ENCODE measurements at places on chromosomes 12 and 14. TPM values are rescaled to one million over a fixed set of nuclear protein-coding genes. Genes with fewer than 3 reads are reported as not detected.

DNA sequence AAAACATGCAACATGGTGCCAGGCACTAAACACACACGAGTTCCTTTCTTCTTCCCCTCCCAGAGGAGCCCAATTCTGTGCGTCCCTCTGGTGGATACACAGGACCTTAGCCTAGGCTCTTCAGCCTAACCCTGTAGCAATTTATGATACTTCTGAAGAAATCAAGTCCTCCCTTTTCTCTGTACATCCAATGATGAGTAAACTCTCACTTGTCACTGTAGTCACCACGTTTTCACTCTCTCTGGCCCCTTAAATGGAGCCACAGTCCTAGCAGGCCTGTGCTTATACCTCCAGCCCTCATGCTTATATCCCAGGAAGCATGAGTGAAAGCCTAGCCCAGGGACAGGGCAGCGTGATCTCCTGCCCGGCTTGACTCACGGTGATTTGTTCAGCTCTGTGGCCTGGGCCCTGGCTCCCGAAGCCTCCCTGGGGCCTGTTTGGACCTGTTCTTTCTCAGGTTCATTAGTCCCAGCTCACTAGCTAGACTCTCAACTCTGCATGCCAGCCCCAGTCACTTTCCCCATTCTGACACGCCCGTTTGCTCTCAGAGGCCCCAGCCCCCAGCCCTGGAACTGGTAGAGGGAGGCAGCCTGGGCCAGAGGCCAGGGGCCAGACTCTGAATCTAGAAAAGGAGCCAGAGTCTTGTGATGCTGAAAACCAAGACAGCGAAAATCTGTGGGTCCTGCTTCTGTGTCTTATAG lies 24.1 kb upstream of the PLEKHG3 start:
- no peak for DNase-seq

CEBPE gene
- total RNA-seq: 0.11 TPM

GRCh38 chr14:32941668-32942065 lies 3.0 kb downstream of the NPAS3 start:
- no peak for DNase-seq

ITGA7 gene
- 217 TPM for total RNA-seq

GRCh38 chr12:89468648-89469326 lies 55.8 kb downstream of the GALNT4 start:
- DNase-seq: no peak

DNA sequence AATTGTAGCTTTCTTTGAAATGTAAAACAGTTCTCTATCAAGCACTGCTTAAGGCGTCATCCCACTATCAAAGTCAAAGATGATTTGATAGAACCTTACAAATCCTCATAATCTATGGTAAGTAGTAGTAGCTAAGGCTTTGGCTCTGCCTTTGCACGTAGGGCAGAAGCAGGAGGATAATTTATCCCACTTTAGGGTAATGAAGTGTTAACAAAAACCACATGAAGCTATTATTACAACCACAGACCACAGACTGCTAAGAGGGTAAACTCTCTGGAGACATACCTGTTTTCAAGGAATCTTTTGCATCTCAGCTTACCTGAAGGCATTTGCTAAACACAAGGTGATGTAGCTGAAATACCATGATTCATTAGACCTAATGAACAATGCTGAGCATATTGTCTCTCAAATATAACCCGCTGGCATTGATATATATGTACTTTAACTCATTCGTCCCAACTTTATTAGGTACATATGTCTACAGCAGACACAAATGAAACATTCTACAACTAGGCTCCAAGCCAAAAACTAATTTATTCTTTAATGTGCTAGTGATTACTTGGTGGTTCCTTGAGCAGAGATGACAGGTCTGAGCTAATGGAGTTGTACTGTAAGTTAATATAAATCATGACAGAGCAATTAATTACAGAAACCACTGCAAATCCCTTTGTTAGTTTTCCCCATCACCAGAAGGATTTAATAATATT lies 368.8 kb downstream of the ETNK1 start:
- no peak for DNase-seq
